IPS-NIHi11 (cell line): ENCODE measurements at places on chromosomes 6 and 20.

GRCh38 chr6:125662296-125662695, 87.1 kb upstream of the HEY2 start:
- no peak for DNase-seq

DNA sequence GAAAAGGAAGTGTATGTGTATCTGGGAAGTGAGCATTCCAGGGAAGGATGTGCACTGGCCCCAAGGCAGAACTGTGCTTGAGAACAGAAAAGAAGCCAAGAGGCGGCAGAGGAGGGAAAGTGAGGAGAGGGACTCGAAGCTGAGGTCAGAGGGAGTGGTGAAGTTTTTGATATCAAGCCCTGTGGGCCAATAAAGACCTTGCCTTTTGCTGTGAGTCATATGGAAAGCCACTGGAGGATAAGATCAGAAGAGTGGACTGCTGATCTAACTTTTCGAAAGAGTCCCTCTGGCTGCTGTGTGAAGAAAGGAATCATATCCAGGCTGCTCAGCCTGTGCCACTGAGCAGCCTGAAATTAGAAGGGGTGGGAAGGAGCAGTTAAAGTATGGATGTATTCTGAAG, 99.4 kb downstream of the EYA4 start:
- no peak for DNase-seq

DNA sequence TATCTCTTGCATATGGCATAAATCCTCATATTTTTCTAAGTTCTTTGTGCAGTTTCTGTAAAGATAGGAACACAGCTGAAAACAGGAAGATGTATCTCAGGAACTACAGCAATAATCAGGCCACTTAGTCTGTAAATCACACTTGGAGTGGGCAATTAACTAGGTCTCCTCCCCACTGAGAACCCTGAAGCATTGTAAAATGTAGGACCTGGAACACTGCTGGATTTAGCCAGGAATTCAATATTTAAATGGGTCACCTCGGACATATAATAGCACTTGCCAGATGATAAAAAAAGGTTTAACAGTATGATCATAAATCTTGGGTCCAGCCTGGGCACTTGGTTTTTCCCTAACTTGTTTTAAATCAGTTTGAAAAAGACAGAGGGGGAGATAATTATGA, 155.0 kb downstream of the GRM1 start:
- DNase-seq = no peak

DNA sequence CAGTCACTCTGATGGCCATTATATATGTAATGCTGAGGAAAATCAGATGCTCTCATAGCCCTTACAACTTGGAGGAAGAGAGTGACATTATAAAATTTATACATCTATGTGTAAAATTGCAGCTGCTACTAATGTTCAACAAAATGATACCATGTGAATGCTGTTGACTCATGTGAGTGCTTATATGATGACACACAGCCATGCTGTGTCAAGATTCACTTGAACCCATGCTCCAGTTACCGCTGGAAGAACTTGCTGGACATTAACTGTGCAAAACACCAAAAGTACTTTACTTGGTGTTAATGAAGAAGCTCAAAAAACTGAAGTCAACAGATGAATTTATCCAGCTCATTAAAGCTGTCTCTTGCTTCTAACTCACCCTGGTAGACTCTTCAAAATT, 318.9 kb upstream of the PLCB4 start:
- DNase-seq = no peak

- DNase-seq = no peak
These were observed 115.3 kb downstream of the CD83 start for GRCh38 chr6:14232889-14233288.

- DNase-seq = no peak
These were observed 531.0 kb downstream of the EPM2A start for GRCh38 chr6:145204301-145204700.

DNA sequence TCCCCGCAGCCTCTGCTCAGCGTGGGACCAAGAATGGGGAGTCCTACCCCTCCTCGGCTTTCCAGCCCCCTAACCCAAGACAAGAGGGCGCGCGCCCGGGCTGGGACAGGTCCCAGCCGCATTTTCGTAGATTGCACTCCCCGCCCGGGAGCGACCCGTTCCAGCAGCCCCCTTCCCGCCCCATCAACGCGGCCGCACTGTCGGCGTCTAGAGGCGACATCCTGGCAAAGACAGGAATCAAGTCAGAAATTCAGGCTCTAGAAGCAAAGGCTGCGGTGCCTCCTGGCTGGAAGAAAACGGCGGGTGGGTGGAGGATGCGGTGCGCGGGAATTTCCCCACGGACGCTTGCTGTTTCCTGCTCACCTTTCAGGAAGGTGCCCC, 957 bp downstream of the PROKR2 start:
- peak; percentile 49 for DNase-seq

DNA sequence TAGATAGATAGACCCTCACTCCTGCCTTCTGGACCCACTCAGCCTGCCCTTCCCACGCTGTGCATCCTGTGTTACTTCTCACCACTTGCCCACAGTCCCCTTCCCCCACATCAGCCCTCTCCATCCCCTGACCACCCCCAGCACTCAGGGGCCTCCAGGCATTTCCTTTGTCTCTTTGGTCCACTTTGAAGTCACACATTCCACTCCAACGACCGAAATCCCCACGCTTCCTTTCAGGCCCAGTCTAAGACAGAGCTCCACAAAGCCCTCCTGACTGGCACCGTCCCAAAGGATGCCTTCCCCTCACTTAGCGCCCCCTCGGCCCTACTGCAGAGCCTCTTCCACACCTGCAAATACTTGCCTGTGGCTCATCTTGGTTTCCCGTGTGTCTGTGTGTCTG, 83.8 kb downstream of the FOXF2 start:
- DNase-seq = no peak

- no peak for DNase-seq
These were observed 69.2 kb downstream of the PDE7B start for GRCh38 chr6:135920689-135921088.

- peak; percentile 92 for DNase-seq
These were observed at the start of gene HMGCLL1 for GRCh38 chr6:55578537-55579363. TSS of gene HMGCLL1 (minus strand) at chr6:55579192. CDS start at chr6:55579055, 137 bp downstream.

GRCh38 chr6:82875573-82876185, 190.0 kb downstream of the UBE3D start:
- DNase-seq = no peak

DNA sequence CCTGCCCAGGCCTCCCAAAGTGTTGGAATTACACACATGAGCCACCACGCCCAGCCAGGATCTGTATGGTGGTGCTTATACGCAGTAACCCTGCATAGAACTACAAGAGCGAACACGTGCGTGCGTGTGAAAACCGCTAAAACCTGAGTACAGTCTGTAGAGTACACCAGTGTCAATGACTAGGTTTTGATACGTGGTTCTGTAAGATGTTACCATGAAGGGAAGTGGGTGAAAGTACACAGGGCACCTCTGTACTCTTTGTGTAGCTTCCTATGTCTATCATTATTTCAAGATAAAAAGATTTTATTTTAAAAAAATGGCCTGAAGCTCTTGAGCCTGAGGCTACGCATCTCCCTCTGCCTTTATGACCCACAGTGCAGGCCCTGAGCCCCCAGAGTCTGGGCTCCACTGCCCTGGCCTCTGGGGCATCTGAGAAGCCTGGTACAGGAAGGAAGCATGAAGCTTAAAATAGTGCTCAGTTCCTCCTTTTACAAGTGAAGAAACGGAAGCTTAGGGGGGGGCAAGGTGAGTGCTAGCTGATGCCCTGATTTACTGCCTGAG, 21.6 kb downstream of the LY86 start:
- no peak for DNase-seq

DNA sequence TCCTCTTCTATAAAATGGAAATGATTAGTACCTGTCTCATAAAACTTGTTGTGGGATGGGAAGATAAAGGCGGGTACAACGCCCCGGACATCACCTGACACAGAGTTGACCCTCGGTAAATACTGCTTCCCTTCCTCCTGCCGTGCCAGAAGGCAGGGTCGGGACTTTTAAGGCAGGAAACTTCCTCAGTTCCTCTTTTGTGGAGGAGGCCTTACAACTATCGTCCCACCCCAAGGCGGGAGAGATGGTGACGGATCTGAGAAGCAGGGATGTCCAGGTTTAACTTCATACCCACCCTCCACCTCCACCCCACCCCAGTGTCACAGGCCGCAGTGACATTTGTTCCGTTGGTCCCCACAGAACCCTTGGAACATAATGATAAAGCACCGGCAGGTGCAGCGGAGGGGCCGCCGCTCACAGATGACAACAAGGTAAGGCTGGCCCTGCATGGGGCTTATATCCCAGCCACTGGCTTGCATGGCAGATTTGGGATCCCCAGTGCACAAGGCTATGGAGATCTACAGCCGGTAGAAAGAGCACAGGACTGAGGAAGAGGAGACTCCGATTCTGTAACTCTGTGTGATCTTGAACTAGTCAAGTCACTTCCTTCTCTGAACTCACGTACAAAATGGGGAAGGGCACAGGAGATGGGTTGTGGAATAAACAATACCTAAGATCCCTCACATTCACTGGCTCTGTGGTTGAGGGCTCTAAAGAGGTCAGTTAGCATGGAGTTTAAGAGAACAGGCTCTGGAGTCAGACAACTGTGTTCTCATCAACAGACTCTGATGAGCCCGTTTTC, 764 bp downstream of the DNTTIP1 start:
- no peak for DNase-seq

GRCh38 chr6:150979826-150980350, 114.4 kb downstream of the MTHFD1L start:
- DNase-seq = no peak

DNA sequence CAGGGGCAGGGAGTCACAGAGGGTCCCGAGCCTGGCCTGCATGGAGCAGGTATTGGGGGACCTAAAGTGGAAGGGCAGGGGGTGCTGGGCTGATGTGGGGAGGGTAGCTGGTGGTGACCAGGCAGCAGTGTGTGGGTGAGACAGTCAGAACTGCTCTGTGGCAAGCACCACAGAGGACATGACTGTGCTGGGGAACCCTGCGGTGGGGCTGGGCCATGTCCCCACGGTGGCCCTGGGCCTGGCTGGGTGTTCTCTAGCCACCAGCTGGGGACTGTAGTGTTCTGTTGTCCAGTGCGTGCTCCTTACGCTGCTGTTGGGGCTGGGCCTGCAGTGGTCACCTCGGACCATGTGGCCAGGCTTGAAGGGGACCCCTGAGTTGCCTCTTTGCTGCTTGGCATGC, 3.6 kb downstream of the SS18L1 start:
- DNase-seq = no peak

- DNase-seq = no peak
These were observed 100.9 kb upstream of the IYD start for GRCh38 chr6:150267686-150268561.

- no peak for DNase-seq
These were observed 165.6 kb downstream of the CDK19 start for GRCh38 chr6:110649704-110650103.

DNA sequence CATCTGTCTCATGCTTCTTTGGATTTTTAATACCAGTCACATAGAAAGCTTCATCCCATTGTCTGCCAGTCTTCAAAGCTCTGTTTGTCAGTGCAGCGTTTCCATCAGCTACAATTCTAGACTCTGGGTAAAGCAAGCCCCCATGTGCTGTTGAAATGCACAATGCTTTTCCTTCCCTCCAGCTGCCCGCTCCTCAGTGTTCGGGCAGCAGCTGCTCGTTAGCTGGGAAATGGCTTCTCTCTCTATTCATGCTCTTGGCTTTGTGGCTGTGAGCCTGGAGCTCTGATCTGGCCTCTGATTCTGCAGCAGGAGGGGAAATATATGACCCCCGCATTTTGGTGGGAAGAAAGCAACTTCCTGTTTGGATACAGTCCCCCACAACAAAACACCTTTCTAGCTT, 213.0 kb upstream of the CDYL start:
- DNase-seq = no peak

GRCh38 chr6:137323860-137324259, 104.7 kb upstream of the IFNGR1 start:
- DNase-seq = peak; percentile 24

GRCh38 chr6:151497905-151498304, 4.1 kb downstream of the CCDC170 start:
- no peak for DNase-seq

- no peak for DNase-seq
These were observed 10.8 kb downstream of the CDYL start for GRCh38 chr6:4786996-4787395.

DNA sequence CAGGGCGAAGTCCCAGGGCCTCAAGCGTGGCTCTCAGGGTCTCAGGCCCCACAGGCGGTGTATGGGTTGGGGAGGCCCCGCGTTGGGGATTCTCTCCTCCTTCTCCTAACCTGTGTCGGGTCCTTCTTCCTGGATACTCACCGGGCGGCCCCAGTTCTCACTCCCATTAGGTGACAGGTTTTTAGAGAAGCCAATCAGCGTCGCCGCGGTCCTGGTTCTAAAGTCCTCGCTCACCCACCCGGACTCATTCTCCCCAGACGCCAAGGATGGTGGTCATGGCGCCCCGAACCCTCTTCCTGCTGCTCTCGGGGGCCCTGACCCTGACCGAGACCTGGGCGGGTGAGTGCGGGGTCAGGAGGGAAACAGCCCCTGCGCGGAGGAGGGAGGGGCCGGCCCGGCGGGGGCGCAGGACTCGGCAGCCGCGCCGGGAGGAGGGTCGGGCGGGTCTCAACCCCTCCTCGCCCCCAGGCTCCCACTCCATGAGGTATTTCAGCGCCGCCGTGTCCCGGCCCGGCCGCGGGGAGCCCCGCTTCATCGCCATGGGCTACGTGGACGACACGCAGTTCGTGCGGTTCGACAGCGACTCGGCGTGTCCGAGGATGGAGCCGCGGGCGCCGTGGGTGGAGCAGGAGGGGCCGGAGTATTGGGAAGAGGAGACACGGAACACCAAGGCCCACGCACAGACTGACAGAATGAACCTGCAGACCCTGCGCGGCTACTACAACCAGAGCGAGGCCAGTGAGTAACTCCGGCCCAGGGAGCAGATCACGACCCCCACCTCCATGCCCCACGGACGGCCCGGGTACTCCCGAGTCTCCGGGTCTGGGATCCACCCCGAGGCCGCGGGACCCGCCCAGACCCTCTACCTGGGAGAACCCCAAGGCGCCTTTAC, at the start of gene HLA-G:
TSS of gene HLA-G (plus strand) at position 247 of the 892 bp plus-strand sequence. CDS start at position 267, 20 bp downstream.
- no peak for DNase-seq

- no peak for DNase-seq
These were observed 62.7 kb upstream of the ELOVL5 start for GRCh38 chr6:53411451-53411850.

GRCh38 chr6:150915880-150916265, 50.4 kb downstream of the MTHFD1L start:
- no peak for DNase-seq

GRCh38 chr20:37072293-37073196, 23.3 kb downstream of the RBL1 start:
- DNase-seq = no peak

DNA sequence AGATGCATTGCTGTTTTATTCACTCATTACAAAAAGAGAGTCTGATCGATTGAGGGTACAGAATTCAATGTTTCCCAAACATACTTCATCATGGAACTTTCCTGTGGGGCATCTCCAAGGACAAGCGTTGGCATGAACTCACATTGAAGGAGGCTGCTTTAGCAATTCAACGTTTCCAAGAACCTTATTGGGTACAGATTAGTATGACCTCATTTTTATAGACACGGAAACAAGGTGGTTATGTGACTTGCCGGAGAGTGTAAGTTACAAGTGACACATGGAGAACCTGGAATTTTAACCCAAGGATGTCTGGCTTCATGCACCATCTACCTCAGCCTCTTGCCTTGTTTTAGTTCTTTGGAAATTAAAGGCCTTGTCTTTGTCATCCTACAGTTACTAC, 8.8 kb downstream of the GPR31 start:
- no peak for DNase-seq

- DNase-seq = no peak
These were observed 26.3 kb downstream of the CDH26 start for GRCh38 chr20:59984541-59984940.
